Fibroblast of villous mesenchyme (primary cell): ENCODE measurements at places on chromosomes 5 and 9.

DNA sequence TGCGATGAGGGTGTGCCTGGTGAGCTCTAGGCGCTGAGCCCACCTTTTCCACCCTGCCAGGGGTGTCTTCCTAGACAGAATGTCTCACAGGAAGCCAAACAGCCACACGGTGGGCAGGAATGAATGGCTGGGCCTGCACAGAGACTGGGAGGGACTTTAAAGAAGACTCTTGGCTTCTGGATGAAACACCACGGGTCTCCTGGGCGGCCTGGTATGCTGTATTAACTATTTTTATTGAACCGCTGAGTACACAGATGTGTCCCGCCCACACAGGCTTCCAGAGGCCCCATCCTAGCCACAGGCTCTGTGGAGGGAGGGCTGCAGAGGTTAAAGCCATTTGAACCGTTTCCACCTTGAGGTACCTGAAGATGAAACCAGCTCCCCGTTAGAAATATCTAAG lies 115.2 kb upstream of the CXCL14 start:
- DNase-seq, result no peak

DNA sequence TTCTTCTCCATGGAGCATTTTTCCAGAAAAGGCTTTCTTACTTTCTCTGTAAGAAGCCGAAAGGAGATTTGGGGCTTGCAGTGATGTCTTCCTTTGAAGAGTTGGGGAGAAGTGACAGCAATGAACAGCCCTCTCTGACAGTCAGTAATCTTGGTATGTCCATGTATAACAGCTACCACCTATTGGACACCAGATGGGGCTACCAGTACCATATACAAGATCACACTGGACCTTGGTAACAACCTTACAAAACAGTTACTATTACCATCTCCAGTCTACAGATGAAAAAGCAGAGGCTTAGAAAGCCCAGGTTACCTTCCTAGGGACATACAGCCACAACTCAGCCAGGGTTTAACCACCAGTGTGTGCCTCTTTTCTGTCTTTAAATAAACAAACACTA lies 272.7 kb upstream of the TRPC7 start:
- DNase-seq, result peak; percentile 33

DNA sequence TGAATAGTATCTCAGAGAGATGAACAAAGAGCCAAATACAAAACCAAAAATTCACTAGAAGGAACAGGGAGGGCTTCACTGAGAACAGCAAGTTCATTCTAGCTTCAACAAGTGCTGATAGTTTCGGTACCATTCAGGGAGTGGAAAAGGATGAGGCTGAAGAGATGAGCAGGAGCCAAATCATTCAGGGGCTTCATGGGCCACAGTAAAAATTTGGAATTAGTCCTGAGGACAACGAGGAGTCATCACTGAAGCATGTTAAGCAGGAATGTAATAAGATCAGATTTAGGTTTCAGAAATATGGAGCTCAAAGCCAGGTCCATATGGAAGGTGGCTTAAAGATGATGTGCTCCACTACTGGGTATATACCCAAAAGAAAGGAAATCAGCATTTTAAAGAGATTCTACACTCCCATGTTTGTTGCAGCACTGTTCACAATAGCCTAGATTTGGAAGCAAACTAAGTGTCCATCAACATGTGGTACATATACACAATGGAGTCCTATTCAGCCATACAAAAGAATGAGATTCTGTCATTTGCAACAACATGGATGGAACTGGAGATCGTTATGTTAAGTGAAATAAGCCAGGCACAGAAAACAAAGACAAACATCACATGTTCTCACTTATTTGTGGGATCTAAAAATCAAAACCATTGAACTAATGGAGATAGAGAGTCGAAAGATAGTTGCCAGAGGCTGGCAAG lies 36.2 kb downstream of the SPOCK1 start:
- DNase-seq, result no peak

GRCh38 chr5:99248066-99248465 lies 319.3 kb upstream of the CHD1 start:
- no peak for DNase-seq

- DNase-seq, result peak; percentile 19
These were observed 23.5 kb downstream of the NMRK1 start for GRCh38 chr9:75064307-75065025.

DNA sequence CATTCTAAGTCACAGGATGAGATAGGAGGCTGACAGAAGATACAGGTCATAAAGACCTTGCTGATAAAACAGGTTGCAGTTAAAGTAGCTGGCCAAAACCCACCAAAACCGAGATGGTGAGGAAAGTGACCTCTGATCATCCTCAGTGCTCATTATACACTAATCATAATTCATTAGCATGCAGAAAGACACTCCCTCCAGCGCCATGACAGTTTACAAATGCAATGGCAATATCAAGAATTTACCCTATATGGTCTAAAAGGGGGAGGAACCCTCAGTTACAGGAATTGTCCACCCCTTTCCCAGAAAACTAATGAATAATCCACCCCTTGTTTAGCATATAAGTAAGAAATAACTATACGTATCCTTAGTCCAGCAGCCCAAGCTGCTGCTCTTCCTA lies 63.2 kb upstream of the IQGAP2 start:
- no peak for DNase-seq

DNA sequence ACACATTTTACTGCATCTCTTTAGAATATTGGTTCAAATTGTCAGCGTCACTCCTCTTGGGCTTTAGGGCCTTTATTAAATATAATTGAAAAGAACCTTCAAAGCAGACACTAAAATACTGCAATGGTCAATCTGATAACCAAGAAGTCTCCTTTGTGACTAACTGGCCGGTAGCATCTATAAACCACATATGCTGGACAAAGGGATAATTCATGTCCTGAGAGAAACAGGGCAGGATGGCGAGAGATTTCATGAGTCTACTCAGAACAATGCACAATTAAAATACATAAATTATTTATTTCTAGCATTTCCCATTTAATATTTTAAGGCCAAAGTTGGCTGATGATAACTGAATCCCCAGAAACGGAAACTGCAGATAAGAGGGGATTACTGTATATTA lies 1083.4 kb upstream of the CDH18 start:
- no peak for DNase-seq

DNA sequence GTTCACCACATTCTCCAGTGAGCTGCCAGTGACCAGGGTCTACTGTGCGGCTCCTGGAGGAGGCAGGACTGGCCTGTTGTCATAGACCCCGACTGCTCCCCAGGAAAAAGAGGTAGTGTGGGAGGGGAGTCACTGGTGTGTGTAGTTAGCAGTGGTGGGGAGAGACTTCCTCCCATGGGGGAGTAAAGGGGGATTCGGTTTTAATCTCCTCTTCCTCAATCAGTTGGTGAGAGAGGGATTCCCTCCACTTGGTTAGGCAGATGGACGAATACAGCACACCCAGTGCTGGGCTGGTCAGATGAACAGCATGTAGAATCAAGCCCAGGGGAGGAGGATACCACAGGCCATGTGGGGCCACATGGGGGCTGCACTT lies 207.6 kb upstream of the S1PR3 start:
- no peak for DNase-seq

- peak; percentile 3 for DNase-seq
These were observed 159.5 kb downstream of the FGF18 start for GRCh38 chr5:171578829-171579491.

GRCh38 chr9:71826279-71826678 lies 58.0 kb upstream of the CEMIP2 start:
- no peak for DNase-seq

- DNase-seq, result no peak
These were observed 781 bp downstream of the ST6GALNAC4 start for GRCh38 chr9:127915801-127916719.

DNA sequence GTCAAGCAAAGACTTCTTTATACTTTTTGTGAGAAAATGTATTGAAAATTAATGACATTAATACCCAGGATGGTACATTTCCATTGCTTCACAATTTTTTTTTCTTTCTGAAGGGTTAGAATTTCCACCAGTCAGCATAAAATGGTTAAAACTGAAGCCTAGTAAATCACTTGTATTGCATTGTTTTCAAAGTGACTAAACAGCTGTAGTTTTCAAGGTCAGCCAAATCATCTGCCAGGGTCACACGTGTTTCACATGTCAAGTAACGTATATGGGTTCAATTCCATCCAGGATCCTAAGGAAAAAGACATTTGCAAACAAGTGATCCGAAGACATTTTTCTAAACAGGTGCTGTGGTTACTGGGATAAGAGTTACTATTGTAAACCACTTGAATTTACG lies 574.2 kb downstream of the RAB3C start:
- DNase-seq, result no peak

DNA sequence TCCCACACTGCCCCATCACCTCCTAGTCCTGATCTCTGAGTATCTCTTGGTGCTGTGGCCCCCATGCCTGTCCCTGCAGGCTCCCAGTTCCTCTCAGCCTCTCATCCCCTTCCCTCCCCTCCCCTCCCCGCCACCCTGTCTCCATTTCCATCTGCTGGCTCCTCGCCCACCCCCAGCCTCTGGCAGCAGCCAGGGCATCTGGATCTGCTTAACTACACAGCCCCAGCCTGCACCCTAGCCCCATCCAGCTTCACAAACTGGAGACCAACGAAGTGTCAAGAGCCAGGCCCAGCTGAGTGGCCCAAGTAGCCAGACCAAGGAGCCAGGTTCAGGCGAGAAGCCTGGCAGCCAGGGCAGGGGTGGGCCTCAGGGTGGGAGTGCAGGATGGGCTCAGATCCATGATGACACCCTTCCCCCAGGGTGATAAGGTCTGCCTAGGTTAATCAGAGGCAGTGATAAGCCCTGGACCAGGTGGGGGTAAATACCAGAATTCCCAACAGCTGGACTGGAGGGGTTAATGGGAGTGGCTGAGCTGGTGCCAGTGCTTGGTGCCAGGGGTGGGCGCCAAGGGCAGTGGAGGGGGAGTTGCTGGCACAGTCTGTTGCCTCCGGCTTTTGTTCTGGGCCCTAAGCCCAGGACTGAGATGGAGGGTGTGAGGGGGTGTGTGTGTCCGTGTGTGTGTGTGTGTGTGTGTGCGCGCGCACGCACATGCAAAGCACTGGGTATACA lies 2.5 kb downstream of the IL11RA start:
- DNase-seq, result peak; percentile 43

GRCh38 chr9:38094165-38094564 lies 25.1 kb upstream of the SHB start:
- DNase-seq, result no peak

GRCh38 chr5:152355061-152355460 lies 50.0 kb downstream of the NMUR2 start:
- no peak for DNase-seq

- no peak for DNase-seq
These were observed 442.9 kb upstream of the SGCD start for GRCh38 chr5:155884041-155884440.

- no peak for DNase-seq
These were observed 105.9 kb upstream of the CDKN2B start for GRCh38 chr9:22114956-22115355.

DNA sequence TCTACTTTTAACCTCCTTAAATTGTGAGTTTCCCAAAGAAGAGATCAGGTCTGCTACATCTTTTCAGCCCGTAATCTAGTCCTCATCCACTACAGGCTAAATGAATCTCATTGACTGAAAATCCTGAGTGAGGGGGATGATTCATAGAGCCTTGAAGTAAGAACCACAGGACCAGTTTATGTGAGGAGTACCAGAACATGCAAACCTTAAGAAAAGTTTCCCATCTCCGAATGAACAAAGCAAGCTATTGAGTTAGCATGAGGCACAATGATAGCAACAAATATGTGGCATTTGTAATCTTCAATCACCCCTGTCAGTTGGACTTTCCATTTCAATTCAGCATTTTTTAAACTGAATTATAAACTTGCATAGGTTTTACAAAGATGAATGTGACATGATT lies 197.0 kb downstream of the ALDH1A1 start:
- no peak for DNase-seq

GRCh38 chr5:94463739-94464138 lies 154.7 kb downstream of the KIAA0825 start:
- DNase-seq, result peak; percentile 25

DNA sequence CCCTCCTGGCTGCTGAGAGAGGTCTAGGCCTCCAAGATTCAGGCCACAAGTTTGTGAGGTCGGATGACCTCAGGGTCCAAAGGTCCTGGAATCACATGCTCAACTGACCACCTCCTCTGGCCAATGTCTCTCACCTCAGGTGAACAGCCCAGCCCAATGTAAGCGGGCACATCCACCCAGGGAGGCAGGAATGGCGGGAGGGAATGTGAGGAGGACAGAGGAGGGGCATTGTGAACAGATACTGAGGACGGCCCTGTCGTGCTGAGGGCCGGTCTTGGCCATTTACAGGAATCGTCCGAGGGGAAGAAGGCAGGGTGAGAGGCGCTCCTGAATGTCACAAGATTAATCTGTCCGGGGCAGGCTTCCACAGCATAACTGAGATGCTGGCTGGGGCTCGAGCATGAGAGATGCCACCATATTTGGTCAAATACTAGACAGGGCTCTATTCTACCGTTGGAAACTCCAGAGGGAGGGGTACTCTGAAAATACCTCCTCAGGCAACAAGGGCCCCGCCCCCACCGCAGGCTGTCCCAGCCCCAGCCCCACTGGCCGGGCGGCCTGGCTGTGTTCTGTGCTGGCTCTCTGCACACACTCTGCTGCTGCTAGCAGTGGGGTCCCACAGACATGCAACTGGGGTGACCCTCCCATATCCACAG lies 1.5 kb upstream of the IL17B start:
- DNase-seq, result no peak

GRCh38 chr9:32968101-32969011 lies 33.1 kb downstream of the APTX start:
- DNase-seq, result peak; percentile 53

- no peak for DNase-seq
These were observed 353.4 kb downstream of the SPOCK1 start for GRCh38 chr5:137145721-137146120.

- DNase-seq, result no peak
These were observed 473.9 kb upstream of the COX7C start for GRCh38 chr5:86143837-86144236.

DNA sequence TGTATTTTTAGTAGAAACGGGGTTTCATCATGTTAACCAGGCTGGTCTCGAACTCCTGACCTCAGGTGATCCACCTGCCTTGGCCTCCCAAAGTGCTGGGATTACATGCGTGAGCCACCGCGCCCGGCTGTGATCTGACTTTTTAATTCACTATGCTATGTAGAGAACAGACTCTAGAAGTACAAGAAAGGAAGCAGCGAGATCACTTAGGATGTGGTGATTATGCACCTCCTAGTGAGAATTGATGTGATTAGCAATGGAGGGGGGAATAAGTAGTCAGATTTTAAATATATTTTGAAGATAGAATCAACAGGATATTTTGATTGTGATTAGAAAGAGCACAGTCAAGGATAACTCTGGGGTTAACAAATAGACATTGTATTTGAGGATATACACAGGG lies 36.3 kb downstream of the GAPVD1 start:
- no peak for DNase-seq

GRCh38 chr5:137627706-137628105 lies 108.2 kb downstream of the KLHL3 start:
- no peak for DNase-seq

GRCh38 chr9:126499005-126499910 lies 114.5 kb upstream of the LMX1B start:
- DNase-seq, result peak; percentile 55

DNA sequence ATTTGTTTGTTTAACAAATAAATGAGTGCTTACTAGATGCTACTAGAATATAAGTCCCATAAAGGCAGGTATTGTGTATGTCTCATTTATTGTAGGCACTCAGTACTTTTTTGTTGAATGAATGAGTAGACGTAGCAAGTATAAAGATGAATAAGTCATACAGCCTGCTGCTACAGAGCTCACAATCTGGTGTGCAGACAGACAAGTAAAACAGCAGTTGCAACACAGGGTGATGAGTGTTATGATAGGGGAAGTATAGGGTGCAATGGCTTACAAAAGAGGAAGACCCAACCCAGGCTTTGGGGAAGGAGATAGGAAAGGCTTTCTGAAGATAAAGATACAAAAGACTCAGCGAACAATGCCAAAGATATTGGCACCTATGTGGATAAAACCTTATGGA lies 47.7 kb downstream of the SH3RF2 start:
- DNase-seq, result no peak

GRCh38 chr9:777978-778377 lies 63.5 kb upstream of the DMRT1 start:
- DNase-seq, result no peak
